ENCODE measurements at places on chromosomes 7 and 10.

DNA sequence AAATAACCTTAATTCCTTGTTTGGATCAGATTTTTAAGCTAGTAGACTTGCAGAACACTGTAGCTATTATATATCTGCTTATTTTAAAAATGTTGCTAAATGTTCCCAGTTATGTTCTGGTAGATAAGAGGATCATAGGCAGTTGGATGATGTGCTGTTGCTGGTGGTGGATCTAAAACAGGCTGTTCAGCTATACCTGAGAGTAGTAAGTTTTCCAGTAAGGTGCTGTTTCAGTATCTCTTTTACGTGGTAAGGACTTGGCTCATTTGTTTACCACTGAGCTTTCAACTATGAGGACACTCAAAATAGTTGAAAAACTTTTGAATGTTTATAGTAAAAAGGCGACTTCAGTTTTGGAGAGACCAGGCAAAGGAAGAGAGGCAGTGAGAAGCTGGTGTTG is 180.9 kb downstream of the CDK14 start:
- DNase-seq, result no peak

DNA sequence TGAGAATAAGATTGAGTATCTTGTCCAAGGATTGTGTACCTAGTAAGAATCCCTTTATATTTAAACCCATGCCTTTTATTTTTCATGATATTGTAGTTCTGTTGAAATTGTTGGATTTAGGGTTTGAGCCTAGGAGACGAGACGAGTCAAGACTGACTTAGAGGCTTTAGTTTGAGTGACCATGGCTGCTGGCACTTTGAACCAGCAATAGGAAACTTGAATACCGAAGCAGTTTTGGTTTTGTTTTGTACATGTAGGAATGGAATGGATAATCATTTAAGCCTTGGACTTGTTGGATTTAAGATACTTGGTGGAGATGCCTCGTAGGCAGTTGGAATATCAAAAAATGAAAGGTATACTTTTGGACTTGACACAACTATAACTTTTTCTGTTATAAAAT is 229.0 kb downstream of the BICC1 start:
- no peak for DNase-seq

DNA sequence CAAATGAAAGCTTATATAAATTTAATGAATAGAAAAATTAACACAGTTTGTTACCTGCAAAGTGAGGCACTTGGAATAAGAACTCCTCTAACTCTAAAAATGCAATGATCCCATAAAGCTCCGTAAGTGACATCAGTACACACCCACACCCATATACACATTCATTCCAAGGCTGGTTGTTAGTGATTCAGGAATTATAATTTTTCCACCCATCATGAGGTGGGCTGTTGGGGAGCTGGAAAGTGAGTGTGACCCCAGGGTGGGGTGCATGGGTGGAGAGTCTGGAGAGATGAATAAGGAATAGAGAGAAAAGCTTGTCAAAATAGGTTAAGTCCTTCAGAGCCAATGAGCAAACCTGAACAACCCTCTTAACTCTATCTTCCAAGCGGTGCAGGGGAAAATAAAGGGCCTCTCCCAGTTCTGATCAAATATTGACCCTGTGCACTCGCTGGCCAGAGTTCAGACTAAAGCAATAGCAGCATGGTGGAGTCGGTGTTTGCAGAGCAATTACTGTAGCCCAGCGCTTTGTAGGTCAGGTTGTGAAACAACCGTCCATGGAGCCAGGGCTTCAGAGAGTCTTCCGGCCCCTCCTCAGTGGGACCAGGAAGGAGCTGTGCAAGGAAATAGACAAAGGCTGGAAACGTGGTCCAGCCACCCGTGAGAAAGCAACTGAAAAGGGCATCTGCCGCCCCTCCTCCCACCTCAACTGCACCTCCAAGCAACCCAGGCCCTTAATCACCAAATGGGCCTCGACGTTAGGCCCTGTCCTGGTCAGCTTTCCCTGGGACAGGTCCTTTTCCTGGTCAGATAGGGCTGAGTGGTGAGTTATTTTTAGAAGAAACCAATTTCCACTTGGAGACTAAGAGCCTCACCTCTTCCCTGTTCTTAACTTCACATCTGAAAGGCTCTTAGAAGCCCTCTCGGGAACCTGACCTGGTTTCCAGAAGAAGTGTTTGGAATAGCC is 61.2 kb downstream of the SH3PXD2A start:
- no peak for DNase-seq

DNA sequence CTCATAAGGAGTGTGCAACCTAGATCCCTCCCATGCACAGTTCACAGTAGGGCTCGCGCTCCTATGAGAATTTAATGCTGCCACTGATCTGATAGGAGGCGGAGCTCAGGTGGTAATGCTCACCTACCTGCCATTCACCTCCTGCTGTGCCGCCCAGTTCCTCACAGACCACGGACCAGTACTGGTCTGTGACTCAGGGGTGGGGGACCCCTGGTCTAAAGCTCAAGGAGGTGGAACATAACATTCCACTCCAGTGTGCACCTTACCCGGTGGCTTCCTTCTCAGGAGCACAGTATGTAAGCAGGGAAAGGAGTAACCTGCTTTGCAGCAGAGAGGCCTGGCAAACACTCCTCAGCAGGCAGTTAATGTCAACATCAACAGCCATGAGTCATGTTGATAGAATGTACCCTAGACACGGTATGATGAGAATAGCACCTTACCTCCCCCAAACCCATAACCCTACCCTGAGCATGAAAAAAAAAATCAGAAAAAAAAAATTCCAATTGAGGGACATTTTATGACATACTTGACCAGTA is 273.5 kb downstream of the FGFR2 start:
- DNase-seq, result no peak

- no peak for DNase-seq
Measured at GRCh38 chr7:87816389-87816788, 59.8 kb downstream of the SLC25A40 start.

Data from activated effector memory CD4-positive, alpha-beta T cell treated with Interleukin-2 at 50 U/mL for 16 hours (primary cell).